ENCODE measurements at places on chromosomes 1 and 21.

GRCh38 chr1:198883184-198883583, 244.3 kb downstream of the PTPRC start:
- DNase-seq: no peak

DNA sequence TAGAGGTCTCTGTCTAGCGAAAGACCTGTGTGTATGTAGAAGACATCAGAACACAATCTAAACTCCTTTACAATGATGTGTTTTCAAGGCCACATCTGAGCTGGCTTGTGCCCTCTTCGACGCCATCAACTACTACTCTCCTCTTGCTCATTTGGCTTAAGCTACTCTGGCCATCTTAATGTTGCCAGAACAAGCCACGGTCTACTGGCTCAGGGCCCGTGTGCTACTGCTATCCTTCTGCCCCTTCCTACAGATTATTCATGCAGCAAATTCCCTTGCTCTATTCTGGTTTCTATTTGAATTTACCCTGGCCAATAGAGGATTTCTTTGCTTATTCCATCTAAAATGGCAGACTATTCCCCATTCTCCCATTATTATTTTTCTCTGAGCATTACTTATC, 121.7 kb downstream of the ZZZ3 start:
- DNase-seq: no peak

- no peak for DNase-seq
Observed at GRCh38 chr21:42350927-42351426, at the start of gene TFF2. Gene TFF2 (minus strand): TSS chr21:42350994. CDS start chr21:42350957, 37 bp downstream.

DNA sequence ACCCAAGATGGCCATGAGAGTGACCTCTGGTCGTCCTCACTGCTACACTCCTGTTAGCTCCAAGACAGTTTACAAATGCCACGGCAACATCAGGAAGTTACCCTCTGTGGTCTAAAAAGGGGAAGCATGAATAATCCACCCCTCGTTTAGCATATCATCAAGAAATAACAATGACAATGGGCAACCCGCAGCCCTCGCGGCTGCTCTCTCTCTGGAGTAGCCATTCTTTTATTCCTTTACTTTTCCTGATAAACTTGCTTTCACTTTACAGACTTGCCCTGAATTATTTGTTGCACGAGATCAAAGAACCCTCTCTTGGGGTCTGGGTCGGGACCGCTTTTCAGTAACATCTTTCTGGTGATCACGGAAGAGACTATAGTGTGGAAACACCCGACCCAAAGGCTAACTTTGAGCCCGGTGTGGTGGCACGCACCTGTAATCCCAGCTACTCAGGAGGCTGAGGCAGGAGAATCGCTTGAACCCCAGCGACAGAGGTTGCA, 19.8 kb upstream of the COX20 start:
- DNase-seq: no peak

All from anterior cingulate cortex (tissue), 58 donors.